ENCODE measurements at places on chromosomes 7 and 10.

DNA sequence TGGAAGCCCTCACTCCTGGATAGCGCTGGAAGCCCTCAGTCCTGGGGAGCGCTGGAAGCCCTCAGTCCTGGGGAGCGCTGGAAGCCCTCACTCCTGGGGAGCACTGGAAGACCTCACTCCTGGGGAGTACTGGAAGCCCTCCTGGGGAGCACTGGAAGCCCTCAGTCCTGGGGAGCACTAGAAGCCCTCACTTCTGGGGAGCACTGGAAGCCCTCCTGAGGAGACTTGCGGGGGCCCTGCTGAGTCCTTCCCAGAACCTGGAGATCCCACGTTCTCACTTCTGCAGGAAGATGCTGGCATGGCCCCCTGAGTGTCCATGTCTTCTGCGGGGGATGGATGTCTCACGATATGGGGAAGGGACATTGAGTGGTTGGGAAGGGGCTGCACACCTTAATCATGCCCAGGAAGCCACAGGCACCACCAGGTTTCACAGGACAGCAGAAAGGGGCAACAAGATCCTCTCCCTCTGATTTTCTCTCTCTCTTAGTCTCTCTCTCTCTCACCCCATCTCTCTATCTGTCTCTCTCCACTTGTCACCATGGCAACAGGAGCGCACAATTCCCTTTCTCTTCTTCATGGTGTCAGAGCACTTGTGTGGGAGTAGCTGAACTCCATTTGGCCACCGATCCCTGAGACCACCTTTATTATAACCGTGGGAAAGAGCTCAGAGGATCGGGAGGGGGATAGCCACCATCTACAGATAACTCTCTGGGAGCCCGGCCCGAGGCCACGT is 267.0 kb downstream of the TCERG1L start:
- DNase-seq: no peak

- DNase-seq: no peak
Observed at GRCh38 chr7:67406976-67407375, 410.3 kb downstream of the TYW1 start.

- no peak for DNase-seq
Observed at GRCh38 chr10:52194191-52194590, 119.9 kb upstream of the DKK1 start.

GRCh38 chr7:133115596-133115995 is 33.7 kb upstream of the CHCHD3 start:
- no peak for DNase-seq

DNA sequence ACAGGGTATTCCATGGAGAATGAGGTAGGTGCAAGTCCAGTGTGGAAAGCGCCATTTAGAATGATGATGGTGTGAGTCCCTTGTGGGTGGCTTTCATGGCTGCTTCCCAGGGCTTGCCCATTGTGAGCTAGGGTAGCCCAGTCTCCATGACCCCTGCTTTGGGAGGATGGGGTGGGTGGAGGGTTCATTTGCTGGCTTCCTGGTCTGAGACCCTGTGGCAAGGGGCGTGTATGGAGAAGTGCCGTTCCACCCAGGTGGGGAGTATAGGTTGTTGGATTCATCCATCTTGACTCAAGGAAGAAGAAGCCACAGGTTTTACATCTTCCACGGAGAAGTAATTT is 27.7 kb downstream of the CCM2 start:
- DNase-seq: no peak

DNA sequence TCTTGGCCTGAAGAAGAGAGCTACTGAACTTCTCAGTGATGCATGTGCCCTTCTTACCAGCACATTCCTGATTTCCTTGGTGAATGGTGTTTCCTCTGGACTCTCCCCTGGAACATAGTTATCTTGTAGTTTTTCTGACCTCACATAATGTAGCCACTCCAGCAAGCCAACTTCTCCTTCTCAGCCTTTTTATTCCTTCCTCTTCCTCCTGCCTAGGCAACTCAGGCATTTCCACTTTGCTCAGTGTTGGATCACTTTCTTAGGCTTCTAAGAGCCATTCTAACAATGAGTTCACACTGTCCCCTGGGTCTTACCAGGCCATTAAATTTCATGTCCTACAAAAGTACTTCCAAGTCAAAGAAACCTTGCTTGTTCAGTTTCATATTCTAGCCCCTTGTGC is 3.6 kb upstream of the PTTG1IP2 start:
- no peak for DNase-seq

- no peak for DNase-seq
Observed at GRCh38 chr7:36021917-36022550, 131.0 kb upstream of the EEPD1 start.

DNA sequence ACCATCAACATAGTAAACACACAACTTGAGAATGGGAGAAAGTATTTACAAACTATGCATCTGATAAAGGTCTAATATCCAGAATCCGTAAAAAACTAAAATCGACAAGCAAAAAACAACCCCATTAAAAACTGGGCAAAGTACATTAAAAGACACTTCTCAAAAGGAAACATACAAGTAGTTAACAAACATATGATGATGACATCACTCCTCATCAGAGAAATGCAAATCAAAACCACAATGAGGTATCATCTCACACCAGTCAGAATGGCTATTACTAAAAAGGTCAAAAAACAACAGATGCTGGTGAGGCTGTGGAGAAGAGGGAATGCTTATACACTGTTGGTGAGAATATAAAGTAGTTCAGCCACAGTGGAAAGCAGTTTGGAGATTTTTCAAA is 125.1 kb downstream of the TFPI2 start:
- no peak for DNase-seq

DNA sequence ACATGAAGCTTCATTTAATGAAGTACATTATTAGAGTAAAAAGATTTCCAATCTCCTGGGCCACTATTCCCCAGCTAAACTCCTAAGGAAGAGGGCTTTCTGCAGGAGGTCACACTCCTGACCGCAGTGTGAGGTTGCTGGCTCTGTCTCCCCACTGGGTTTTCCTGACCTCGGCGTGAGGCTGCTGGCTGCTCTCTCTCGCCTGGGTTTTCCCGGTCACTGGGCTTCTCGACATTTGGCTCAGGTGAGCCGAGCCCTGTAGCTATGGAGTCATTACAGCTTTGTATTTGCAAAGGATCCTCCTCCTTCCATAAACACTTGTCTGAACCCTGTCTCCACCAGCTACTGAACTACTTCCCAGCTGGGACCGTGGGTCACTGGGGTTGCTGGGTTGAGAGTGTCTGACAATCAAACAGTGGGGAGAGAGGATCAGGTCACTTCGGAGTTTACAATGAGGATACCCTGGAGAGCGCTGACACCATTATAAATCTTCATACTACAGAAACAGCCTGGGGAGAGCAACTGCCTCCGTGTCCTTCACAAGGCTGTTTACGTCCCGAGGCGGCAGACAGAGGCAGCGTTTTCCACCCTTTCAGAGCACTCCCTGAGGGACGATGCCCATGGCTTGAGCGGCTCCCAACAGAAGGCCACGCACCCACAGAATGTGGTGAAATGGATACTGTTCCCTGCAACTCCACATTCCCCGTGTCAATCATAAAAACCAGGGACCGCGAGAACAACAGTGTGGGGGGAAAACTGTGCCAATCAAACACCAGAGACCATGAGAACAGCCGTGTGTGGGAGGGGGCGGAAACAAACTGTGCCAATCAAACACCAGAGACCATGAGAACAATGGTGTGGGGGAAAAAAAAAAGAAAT is 226.2 kb downstream of the ZMYND11 start:
- DNase-seq: no peak

DNA sequence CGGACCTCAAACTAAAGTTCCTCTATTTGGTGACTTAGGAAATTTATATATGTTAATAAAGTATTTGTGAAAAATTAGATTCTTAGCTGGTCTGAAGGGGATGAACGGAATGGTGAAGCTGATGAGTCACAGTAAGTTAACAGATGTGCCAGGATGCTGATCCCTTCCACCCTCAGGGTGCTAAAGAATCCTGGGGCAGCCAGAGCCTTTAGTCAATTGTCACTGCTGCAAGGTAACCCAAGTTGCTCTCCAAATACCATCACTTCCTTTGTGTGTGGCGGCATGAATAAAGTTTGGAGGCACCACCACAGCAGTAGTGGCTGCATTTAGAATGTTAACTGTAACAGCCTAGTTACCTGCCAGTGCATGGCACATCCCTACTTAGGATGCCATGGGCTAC is 222.6 kb upstream of the PPP1R3A start:
- no peak for DNase-seq

GRCh38 chr7:116809636-116810266 is 52.6 kb upstream of the CAPZA2 start:
- no peak for DNase-seq

GRCh38 chr7:19091550-19092200 is 25.8 kb downstream of the TWIST1 start:
- DNase-seq: no peak

DNA sequence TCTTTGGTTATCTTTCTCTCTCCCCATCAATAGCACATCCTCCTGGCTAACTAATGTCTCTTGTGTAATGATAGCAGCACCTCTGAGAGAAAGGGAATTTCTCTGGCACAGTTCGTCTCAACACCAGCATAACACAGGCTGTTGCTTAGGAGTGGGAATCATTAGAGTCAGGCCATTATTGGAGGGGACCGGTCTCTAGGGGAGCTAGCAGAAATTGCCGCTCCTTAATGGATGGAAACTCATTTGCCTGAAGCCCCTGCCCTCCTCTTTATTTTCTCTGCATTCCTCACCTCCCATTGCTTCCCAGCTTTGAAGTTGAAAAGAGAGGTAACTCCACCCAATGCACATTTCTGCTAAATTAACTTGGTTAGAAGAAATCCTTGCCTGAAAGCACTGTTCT is 11.9 kb downstream of the LRRC4 start:
- DNase-seq: no peak

DNA sequence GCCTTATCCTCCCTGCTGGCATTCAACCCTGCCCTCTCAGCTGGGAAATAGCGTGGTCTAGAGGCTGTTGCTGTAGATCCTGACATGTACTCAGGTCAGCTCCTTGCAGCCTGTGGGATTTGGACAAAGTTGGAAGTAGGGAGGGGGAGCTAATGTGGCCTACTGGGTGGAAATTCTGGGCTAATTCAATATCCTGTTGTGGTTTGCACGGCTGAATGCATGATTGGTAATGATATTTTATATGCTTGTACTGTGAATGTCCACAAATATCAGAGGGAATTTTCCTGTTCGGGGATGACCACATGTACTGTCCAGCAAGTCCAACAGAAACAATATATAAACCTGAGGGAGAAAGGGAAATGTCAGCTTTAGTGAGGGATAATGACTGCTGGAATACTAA is 22.1 kb upstream of the NPVF start:
- DNase-seq: no peak

- no peak for DNase-seq
Observed at GRCh38 chr10:6416892-6417512, 163.1 kb downstream of the PRKCQ start.

GRCh38 chr7:26085771-26086170 is 66.2 kb upstream of the NFE2L3 start:
- DNase-seq: no peak

DNA sequence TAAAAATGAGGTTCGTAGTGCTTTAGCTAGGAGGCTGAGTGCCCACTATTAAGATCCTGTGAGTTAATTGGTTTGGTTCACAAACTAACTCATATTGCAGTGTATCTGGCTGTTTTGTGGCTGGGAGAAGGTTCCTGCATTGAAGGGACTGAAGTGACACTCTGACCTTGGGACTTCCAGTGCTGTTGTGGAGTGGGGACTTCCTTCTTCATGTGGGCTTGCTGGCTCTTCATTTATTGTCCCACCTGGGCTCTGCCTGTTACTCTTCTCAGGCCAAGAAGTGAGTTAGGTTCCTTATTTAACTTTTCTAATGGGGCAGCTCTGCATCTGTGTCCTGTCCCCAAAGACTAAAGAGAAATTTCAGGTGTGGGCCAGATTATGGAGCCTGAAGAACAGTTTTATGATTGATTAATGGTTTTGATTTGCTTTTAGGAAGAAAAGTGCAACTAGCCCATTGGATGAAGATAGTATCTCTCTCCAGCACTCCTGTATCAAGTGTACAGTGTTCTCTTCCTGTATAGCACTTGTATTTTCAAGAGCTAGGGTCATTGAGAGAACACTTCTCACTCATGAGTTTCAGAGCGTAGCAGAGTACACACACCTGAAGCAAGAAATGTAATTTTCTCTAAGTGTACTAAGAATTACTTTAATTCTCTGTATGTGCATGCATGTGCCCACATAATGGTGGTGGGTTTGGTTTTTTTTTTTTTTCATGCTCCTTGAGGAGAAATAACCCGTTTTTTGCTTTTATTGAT is 54.8 kb downstream of the AUTS2 start:
- no peak for DNase-seq

- DNase-seq: no peak
Observed at GRCh38 chr7:112157072-112157471, 49.1 kb downstream of the DOCK4 start.

DNA sequence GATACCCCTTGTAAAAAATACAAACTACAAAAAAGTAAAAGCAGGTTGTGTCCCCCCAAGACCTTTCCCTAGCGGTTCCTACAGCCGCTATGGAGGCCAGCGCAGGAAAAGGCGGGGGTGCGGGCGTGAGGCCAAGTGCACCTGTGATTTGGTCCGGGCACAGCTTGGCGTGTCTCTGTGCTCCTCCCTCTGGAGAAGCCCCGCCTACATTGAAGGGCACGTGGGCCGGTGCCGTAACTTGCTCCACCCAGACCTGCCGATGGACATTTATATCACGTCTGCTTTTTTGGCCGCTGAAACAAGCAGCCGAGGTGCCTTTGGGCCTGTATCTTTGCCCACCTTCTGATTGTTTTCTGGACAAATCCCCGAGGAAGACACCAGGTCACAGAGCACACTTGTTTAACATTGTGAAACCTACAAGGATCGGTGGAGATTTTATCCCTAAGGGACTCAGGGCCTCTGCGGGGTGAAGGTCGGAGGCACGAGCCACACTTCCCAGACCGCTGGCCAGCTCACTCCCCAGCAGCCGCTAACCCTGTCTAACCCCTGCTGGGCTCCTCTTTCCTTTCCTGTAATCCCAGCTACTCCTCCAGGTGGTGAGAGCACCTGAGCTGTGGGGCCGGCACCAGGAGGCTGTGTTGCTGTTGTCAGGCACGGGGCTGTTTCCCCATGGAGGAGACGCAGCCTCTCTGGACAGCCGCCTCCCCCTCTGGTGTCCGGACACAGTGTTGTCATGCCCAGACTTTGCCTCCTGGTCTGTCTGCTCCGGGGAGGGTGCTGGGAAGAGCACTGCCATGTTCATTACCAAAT is 18.8 kb upstream of the INPP5A start:
- peak; percentile 77 for DNase-seq

DNA sequence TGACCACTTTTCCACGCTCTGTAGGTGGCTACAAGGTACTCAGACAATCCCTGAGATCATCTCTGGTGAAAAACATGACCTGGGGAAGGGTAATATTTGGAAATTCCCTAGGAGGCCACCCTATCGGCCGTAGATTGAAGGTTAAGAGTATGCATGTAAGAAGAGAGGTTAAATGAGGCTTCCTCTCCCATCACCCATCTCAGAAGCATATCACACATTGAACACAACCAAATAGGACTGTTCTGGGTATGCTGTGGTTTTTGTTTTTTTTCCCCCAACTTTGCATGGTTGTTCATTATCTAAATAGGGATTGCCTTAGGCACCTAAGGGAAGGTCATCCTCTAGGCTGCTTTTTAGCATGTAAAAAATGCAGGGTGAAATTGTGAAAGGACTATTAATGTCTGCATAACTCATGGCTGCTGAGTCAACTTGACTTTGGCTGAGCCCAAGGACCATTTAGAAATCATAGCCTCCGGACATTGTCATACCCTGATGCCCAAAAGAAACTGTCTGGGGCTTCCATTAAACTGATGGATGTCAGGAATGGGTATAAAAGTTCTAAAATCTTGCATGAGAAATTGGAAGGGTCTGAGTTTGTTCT is 24.7 kb upstream of the ST8SIA6 start:
- DNase-seq: no peak

GRCh38 chr7:8389593-8390261 is 43.7 kb upstream of the NXPH1 start:
- DNase-seq: no peak

All from ureter (tissue), 1 donor.